ENCODE measurements at places on chromosomes 12 and 14.

DNA sequence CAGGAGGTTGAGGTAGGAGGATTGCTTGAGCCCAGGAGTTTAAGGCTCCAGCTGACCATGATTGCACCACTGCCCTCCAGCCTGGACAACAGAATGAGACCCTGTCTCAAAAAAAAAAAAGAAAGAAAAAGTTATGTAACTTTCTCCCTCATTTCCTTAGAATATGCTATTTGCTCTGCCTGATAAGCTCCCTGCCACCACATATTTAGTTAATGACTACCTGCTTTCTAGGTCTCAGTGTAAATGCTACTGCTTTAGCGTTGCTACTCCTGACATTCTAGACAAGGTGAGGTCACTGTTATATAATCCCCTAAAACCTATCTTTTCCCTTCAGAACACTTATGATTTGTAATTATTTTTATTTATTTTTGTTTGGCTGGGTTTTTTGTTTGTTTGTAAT, 86.3 kb upstream of the AMN1 start:
- no peak for DNase-seq

- no peak for DNase-seq
Measured at GRCh38 chr12:82627799-82628198, 58.9 kb upstream of the TMTC2 start.

DNA sequence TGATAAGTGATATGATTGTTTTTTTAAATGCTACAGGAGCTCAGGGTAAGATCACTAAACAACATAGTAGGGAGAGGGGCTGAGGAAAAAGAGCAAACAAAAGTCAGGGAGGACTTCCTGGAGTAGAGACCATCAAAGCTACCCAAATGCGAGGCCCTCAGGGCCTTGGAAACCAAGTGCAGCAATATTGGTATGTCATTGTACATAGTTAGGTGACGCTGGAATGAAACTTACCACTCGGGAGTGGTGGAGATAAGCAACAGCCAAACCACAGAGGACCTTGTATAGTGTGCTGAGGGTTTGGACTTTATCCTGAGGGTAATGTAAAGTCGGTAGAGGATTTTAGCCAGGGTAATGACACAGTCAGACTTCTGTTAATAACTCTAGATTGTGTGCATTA, 13.8 kb downstream of the KITLG start:
- DNase-seq, result no peak

DNA sequence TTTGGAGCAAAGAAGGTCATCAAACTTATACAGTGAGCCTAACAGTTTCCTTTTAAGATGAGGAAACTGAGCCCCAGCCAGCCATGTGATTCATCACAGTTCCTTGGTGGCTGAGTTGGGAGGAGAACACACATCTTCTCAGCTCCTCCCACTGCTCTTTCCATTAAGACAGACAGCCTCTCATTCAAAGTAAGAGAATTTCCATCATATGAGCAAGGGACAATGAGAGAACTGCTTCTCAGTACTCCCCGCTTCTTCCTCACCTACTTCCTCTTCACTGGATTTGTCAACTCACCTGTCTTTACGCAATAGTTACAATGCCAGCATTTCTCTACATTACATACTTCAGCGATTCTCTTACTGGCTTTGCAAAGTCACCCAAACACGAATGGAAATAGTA, 2.2 kb downstream of the IFNG start:
- no peak for DNase-seq

DNA sequence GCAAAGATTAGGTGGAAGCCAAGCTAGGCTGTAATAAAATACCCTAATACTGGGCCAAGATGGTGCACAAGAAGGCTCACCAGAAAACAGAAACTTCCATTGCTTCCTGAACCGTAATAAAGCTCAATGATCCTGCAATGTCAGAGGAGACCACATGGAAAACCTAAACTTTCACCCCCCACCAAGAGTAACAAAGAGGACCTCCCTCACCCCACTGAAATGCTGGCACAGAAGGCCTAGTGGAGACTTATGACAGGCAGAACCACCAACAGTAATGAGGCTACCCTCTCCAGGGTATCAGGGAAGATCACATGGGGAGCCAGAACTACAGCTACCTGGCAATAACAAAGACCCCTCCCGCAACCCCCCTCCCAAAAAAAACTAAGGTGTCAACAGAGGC, 43.1 kb downstream of the CEP83 start:
- no peak for DNase-seq

GRCh38 chr14:91947475-91948184, at the start of gene FBLN5:
TSS of gene FBLN5 (minus strand) at chr14:91947694. CDS start at chr14:91947229, 465 bp downstream.
- DNase-seq, result peak; percentile 15

DNA sequence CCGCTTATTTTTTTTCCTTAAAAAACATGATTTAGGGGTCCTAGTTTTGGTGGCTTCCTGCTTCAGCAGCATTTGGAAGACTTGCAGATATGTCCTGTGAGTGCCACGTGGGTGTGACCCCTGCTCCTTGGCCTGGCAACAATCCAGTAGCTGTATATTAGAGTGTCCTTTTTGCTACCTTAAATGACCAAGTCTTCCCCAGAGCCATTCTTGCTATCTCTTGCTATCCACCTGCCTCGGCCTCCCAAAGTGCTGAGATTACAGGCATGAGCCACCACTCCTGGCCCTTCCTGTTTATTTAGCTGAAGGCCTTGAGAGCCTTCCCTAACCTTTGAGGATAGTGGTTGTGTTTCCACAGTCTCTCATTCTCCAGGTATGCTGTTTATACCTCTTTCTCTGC, 17.0 kb downstream of the TPCN1 start:
- no peak for DNase-seq

- DNase-seq, result no peak
Measured at GRCh38 chr12:95553197-95553943, 2.1 kb upstream of the USP44 start.

GRCh38 chr14:105059035-105059924, 6.0 kb downstream of the GPR132 start:
- peak; percentile 47 for DNase-seq

All from stimulated activated CD4-positive, alpha-beta T cell treated with anti-CD3 and anti-CD28 coated beads, Interleukin-12 subunit alpha, Interleukin-12 subunit beta, amount 100 ng/mL, for 48 hours (primary cell).